Activated CD4-positive, alpha-beta T cell treated with anti-CD3 and anti-CD28 coated beads, Interleukin-2, amount 10 ng/mL, durations not matched to agents 24 days and 14 days (primary cell): ENCODE measurements at places on chromosomes 2 and 18.

DNA sequence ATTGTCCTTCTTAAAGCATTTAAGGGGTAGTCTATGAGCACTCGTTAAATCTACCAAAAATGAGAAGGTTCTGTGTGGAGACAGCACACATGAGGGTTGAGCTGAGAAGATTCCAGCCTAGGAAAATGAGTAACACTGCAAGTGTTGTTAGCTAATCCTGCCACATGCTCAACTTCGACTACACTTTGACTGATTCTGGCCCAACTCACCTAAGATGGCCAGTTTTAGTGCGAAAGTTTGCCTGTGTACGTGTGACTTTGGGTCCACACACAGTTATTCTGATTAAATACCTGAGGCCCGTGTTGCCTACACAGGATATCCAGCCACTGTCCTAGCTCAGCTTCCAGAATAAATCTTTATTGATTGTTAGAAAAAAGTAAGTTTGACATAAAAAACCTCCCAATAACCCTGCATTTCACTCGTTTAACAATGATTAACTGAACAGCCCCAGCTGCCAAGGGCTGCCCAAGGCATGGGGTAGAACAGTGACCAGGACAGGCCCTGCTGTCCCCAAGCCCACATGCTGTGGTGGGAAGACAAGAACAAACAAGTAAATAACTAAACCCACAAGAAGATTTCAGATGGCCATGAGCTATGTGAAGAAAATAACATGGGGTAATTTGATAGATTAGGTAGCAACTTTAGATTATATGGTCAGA lies 14.7 kb upstream of the CERS6 start:
- DNase-seq = no peak

DNA sequence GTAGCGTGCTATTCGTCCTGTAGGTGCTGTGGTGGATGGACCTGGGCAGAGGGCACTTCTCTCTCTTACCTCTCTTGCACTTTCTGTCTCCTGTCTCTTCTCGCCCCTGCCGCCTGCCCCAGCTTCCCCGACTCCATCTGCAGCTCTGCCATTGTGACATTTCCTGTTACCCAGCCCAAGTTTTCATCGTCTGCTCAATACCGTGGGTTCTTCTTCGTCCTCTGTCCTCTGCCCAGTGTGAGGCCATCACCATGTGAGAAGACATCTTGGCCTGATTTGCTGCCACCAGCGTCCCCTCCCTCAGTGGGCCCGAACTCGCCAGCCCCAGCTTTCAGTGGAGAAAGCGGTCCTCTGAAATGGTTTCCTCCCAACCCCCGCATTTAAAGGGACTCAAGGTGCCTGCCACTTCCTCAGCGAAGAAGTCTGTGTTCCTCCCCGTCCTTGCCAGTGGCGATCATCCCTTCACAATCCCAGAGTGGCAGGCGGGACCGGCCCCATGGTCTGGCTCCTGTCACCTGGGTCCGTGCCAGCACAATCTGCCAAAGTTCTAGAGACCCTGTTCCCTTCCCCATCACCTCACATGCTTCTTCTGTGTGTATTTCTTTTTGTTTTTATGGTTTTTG lies 18.0 kb downstream of the TGOLN2 start:
- DNase-seq = peak; percentile 68

GRCh38 chr2:111633643-111634042 lies 250.3 kb downstream of the ANAPC1 start:
- peak; percentile 59 for DNase-seq

- no peak for DNase-seq
Observed at GRCh38 chr2:26509141-26509540, 31.2 kb upstream of the OTOF start.

GRCh38 chr2:156064540-156064939 lies 268.0 kb downstream of the NR4A2 start:
- no peak for DNase-seq

GRCh38 chr18:79882522-79883241 lies 68.8 kb downstream of the SLC66A2 start:
- DNase-seq = no peak

DNA sequence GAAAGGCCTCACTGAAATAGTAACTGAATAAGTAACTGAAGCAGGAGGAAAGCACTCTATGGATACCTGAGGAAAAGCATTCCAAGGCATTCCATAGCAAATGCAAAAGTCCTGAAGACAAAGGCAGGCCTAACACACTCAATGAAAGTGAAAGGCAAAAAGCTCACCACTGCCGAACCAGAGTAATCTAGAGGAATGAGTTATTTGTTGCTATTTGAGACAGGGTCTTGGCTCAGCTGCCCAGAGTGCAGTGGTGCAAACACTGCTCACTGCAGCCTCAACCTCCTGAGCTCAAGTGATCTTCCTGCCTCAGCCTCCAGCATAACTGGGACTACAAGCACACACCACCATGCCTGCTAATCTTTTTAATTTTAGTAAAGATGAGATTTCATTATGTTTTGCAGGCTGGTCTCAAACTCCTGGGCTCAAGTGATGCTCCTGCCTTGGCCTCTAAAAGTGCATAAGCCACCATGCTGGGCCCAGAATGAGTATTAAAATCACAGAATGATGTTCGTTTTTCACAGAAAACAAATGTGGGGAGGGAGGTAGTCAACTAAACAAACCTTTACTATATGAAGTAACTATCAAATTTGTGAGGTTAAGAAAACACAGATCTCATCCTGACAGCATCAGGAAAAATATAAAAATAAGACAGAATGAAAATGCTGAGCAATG lies 17.9 kb downstream of the PIAS2 start:
- DNase-seq = no peak

- DNase-seq = no peak
Observed at GRCh38 chr2:220660277-220661145, 911.6 kb downstream of the EPHA4 start.

GRCh38 chr2:40213071-40213470 lies 238.8 kb downstream of the SLC8A1 start:
- DNase-seq = no peak

- DNase-seq = no peak
Observed at GRCh38 chr2:48915227-48915626, 159.7 kb upstream of the LHCGR start.

DNA sequence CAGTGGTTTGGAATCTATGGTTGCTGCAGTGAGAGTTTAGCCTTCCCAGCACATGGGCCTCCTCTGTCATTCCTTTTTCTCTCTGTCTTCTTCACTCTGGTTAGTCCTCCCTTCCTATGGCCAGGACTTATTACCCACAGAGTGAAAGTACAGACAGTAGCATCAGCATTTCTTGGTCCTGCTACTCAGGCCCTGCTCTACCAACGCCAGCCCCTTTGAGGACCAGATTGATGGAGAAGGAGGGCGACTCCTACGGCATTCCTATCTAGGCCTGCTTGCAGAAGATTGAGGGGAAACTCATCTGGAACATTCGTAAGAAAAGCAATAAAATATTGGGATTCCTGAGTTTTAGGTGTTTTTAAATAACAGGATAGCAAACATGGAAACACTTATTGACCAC lies 43.5 kb downstream of the BMP10 start:
- DNase-seq = no peak
